Hematopoietic multipotent progenitor cell treated with erythropoietin and hydrocortisone succinate and interleukin-3 and kit ligand, for 6 days (in vitro differentiated cells): ENCODE measurements at places on chromosomes 4 and X.

DNA sequence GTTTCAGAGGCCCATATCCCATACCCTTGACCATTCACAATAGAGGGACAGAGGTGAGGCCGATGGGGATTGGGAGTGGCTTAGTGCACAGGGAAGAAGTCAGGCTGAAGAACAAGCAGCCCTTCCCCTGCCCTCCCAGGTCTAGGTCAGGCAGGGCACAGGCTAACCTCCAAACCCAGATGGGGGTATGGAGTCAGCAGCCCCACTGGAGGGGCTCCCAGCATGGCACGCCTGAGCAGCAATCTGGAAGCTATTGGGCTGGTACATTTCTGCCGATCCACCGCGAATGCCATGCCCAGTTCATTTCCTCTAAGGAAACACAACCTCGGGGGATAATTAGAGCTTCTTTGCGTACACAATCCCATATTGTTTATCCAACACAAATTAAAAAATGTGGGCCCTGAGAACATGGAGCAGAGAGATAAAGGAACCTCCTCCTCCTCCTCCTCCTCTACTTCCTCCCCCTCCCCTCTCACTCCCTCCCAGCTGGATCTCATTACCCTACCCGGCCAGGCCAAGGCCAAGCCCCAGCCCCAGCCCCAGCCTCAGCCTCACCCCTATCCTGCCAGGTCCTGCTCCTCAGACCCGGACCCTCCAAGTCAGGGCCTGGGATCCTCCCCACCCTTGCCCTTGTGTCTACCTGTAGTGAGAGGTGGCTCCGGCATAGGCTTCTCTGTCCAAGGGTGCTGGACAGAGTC is 83.0 kb downstream of the PJA1 start:
- DNase-seq, result no peak

DNA sequence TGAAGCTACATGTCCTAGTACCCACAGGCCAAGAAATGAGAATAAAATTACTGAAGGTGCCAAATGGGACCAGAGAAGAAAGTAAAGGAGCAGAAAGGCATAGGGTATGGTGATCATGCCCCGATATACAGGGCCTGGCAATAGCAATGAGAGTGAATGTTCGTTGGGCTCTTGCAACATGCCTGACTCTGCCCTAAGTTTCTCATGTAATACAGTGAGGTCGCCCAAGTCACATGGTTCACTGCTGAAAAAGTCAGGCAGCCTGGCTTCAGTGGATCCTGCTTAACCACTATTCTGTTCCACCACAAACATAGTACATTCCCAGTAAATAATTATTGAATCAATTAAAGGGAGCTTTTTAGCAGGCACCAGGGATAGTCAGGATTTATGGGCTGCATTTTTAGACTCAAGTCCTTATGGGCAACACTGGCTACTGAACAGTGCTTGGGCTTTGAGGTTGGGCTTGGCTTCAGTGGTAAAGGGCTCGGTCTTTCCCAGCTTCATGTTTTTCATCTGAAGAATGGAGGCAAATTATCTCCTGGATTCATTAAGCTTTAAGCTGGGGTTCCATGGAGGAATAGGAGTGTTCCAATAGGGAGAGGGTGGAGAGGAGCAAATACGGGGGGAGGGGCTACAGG is 67.1 kb upstream of the ZNF518B start:
- peak; percentile 19 for DNase-seq

GRCh38 chr4:173230062-173230461 is 61.5 kb downstream of the GALNT7 start:
- DNase-seq, result peak; percentile 46

GRCh38 chr4:78953769-78954666 is 14.8 kb upstream of the PAQR3 start:
- DNase-seq, result peak; percentile 62

DNA sequence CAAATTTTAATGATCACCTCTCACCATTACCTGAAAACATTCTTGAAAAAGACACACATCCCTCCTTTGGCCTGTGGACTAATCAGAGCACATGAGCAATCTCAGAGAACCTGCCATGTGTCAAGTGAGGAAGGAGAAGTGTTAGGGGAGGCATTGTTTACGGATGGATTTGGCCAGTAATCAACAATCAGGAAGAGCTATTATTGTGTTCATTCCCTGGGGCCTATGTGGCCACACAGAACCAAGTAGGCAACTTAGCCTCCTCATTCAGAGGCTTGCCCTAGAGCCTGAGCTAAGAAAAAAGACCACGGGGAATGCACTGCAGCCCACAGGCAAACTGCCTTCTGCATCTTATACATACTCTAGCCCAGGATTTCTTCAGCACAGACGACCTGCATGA is 40.6 kb upstream of the DOCK11 start:
- no peak for DNase-seq

DNA sequence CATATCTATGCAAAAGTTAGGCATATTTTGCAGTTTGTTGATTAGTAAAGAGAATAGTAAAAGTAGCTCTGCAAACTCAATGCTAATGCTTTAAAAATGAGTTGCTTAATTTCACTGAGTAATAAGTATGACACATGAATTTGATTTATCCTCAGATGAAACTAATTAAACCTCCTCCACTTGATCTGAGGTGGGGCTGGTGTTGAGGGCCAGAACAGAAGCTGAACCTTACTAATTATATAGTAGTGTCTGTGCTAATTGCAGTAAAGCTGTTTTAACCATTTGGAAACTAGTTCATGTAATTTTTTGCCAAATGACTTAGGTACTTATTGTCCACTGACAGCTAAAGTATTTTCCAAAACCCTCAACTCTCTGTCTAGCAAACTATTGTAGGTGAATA is 7.7 kb upstream of the PGAM4 start:
- DNase-seq, result no peak

DNA sequence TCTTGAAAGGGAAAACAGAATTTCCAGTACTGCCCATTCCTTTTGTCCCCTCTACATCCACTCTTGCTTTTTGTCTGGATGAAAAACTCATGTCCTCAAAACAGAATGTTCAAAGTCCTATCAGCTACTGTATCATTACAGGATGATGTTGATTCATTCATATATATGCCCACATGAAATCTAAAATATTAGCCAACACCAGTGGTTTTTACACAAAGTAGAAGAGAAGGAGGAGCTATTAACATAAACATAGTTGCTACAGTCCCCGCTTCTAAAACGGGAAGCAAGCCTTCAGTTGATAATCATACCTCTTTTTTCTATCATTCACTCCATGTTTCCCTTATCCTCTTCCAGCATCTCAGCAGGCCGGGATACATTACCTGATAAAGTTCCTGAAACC is 7.7 kb upstream of the THOC2 start:
- DNase-seq, result peak; percentile 11

DNA sequence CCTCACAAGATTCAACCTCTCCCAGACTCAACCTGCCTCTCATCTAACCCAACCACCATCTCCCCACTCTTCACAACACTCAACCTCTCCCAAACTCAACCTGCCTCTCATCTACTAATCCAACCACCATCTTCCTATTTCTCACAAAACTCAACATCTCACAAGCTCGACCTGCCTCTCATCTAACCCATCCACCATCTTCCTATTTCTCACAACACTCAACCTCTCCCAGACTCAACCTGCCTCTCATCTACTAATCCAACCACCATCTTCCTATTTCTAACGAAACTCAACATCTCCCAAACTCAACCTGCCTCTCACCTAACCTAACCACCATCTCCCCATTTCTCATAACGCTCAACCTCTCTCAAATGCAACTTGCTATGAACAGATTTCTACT is 29.8 kb downstream of the FAT1 start:
- DNase-seq, result no peak

- DNase-seq, result peak; percentile 27
Observed at GRCh38 chrX:317424-318067, 1.1 kb downstream of the GTPBP6 start.

- no peak for DNase-seq
Observed at GRCh38 chr4:7648544-7649395, 214.0 kb upstream of the PSAPL1 start.

GRCh38 chr4:121973816-121974215 is 22.0 kb upstream of the TRPC3 start:
- no peak for DNase-seq
